Left lung (tissue), 14 donors: ENCODE measurements at places on chromosomes 2 and 18. TPM values are rescaled to one million over a fixed set of nuclear protein-coding genes. Genes with fewer than 3 reads are reported as not detected.

Gene TLX2
- not detected for total RNA-seq

Gene AQP12B
- total RNA-seq, result not detected

Gene TRABD2A
- 3.0 TPM for total RNA-seq

Gene COL5A2
- total RNA-seq, result 122 TPM

Gene ANKRD53
- total RNA-seq, result 0.96 TPM

Gene DSG4
- total RNA-seq, result not detected

Gene CCBE1
- total RNA-seq, result 16.0 TPM

Gene TEKT4
- total RNA-seq, result not detected

Gene DSC2
- 18.5 TPM for total RNA-seq

Gene DQX1
- total RNA-seq, result 0.24 TPM

Gene CTAGE1
- not detected for total RNA-seq

Gene GAL3ST2
- not detected for total RNA-seq

Gene ANO7
- total RNA-seq, result 1.3 TPM

Gene SULT1C2
- 5.4 TPM for total RNA-seq

Gene NABP1
- total RNA-seq, result 122 TPM

Gene MC5R
- not detected for total RNA-seq

Gene METTL4
- total RNA-seq, result 10.3 TPM

Gene CD28
- total RNA-seq, result 2.4 TPM

Gene IL36A
- total RNA-seq, result not detected

Gene CDH7
- not detected for total RNA-seq

Gene CCDC178
- total RNA-seq, result 0.73 TPM

Gene CXCR2
- total RNA-seq, result 3.1 TPM

Gene CDH2
- 15.0 TPM for total RNA-seq

Gene GPAT2
- total RNA-seq, result 2.8 TPM

Gene REG3G
- not detected for total RNA-seq

Gene CIB4
- total RNA-seq, result not detected

Gene PLEK
- 20.2 TPM for total RNA-seq

Gene TLK1
- 49.8 TPM for total RNA-seq

Gene PRKAG3
- not detected for total RNA-seq

Gene SEPTIN10
- total RNA-seq, result 73.8 TPM

Gene SIX3
- total RNA-seq, result not detected

Gene PAIP2B
- 5.9 TPM for total RNA-seq

Gene NT5C1B
- not detected for total RNA-seq

Gene PRKD3
- total RNA-seq, result 43.7 TPM

Gene UGT1A3
- not detected for total RNA-seq

Gene SLC23A3
- total RNA-seq, result 4.4 TPM

Gene SGO2
- 3.6 TPM for total RNA-seq

Gene ABHD1
- not detected for total RNA-seq

Gene KYNU
- total RNA-seq, result 7.1 TPM

Gene GALM
- 12.8 TPM for total RNA-seq

Gene PDIA6
- total RNA-seq, result 239 TPM

Gene NXPH2
- not detected for total RNA-seq

Gene UGT1A5
- total RNA-seq, result not detected

Gene KIAA2012
- total RNA-seq, result not detected

Gene C1QL2
- not detected for total RNA-seq

Gene ESCO1
- total RNA-seq, result 14.3 TPM

Gene LHCGR
- 0.13 TPM for total RNA-seq

Gene PPP1CB
- total RNA-seq, result 260 TPM

Gene MC2R
- not detected for total RNA-seq

Gene FAM237A
- total RNA-seq, result not detected

Gene BCL11A
- 7.3 TPM for total RNA-seq

Gene HOXD3
- total RNA-seq, result 1.0 TPM
